ENCODE measurements at places on chromosomes 3 and 15.

DNA sequence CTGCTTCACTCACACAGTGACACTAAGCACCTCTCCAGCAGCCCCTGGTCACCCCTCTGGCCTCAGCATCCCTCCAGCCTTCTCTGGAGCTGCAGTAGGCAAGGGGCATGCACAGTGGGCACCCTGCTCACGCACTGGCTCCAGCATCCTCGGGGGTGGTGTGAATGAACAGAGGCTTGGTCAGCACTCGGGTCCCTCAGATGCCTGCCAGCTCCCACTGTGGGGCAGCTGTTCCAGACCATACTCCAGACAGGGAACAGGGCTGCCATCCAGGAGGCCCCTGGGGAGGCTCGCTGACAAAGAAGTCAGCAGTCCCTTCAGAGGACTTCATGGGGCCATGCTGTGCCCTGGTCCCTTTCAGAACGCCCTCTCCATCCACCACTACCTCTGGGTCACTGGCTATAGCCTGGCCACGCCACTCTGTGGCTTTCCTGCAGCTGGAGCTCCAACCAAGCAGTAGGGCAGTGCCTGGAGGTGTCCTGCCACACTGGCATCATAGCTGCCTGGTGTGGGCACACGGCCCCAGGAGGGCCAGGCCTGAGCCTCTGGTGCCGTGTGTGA, 26.3 kb downstream of the ALS2CL start:
- no peak for DNase-seq

DNA sequence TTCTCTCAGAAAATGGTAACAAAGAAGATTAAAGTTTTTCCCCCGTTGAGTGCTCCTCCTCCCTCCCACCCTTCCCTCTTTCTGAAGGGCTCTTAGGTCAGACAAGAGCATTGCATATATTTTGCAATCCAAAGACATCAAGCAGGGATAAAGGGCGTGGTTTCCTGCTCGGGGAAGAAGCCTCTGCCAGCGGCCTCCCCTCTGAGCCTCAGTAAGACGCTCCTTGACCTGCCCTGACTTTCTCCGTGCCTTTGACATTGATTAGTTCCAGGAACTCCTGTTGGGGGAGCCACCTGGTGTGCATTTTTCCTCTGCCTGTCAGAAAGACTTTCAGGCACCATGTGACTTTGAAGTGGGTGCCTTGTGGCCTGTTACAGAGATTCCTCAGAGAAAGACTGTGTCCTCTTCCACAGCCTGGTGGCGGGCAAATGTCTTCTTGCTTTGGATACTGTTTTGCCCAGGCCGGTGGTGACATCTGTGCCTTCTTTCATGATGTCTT, 87.2 kb upstream of the TBL1XR1 start:
- peak; percentile 13 for DNase-seq

DNA sequence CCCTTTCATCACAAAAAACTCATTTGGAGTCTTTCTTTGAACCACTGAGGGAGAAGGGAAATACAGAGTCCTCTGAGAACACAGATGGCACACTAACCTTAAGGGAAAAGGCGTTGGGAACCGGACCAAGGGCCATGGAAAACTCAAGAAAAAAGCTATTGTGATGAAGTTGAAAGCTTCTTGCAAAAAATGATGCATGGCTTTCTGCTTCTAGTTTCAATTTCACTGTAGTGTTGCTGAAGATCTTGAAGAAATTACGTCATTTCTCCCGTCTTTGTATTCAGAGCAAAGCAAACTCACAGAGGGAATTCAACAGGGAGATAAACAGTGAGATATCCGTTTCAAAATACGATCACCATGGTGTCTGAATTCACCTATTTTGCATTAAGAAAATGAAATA, 642.3 kb upstream of the ADAMTS9 start:
- DNase-seq, result no peak

DNA sequence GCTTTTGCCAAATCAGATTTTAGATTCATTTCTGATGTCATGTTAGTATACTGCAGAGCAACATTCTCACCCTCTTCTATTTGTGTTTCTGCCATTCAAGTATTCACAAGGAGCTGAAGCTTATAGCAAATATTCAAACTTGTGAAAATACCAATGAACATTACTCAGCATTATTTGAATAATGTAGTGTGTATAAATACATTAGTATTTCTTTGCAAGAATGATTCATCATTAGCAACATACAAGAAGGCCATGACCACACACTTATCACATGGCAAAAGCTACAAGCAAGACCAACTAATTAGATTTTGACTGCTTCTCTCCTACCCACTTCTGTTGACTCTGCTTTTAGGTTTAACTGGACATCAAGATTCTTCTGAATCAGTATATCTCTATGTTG, 124.9 kb downstream of the IGSF11 start:
- no peak for DNase-seq

GRCh38 chr3:46952813-46953212, 23.7 kb downstream of the CCDC12 start:
- no peak for DNase-seq

GRCh38 chr3:185549651-185550111, 2.7 kb downstream of the LIPH start:
- DNase-seq, result no peak

GRCh38 chr3:100563228-100563627, 46.2 kb upstream of the ADGRG7 start:
- DNase-seq, result no peak
